ENCODE measurements at places on chromosomes 2 and 18.

DNA sequence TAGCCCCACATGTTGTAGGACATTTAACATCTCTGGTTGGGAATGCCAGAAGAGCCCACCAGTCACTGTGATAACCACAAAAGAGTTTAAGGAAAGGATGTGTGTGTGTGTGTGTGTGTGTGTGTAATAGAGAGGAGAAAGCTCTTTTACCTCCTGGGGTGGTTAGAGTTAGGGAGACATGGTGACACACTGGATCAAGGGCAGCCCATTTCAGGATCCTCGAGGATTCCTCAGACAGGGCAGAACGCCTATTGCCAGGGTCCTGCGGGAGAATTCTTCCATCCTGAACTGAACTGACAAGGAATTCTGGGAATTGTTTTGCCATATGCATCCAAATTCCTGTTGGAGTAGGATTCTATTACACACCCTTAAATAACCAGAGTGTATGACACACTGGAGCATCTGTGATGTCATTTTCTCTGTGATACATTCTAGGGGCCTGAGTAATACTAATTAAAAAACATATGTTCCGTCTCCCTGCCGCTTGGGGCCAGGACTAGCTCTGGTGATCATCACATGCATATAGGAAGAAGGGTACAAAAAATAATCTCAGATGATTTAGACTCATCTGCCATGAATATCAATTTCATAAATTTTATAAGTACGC lies 156.4 kb upstream of the MMADHC start:
- no peak for DNase-seq

DNA sequence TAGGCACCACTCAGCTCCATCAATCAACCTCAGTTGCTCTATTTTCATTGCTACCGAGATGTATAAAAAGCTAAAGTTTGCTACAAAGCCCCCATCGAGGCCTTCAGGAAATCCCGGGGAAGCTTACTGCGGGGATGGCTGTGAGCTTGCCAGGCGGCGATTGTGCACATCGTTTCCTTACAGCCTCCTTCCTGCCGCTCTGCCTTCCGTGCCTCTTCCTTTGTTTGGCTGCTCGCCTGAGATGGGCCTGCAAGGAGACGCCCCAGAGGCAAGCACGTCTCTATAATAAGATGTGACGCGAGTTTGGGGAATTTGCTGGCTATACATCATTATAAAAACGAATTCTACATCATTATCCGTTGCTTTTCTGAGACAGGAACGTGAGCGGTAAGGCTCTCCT lies 41.6 kb downstream of the DHRS9 start:
- DNase-seq: no peak

DNA sequence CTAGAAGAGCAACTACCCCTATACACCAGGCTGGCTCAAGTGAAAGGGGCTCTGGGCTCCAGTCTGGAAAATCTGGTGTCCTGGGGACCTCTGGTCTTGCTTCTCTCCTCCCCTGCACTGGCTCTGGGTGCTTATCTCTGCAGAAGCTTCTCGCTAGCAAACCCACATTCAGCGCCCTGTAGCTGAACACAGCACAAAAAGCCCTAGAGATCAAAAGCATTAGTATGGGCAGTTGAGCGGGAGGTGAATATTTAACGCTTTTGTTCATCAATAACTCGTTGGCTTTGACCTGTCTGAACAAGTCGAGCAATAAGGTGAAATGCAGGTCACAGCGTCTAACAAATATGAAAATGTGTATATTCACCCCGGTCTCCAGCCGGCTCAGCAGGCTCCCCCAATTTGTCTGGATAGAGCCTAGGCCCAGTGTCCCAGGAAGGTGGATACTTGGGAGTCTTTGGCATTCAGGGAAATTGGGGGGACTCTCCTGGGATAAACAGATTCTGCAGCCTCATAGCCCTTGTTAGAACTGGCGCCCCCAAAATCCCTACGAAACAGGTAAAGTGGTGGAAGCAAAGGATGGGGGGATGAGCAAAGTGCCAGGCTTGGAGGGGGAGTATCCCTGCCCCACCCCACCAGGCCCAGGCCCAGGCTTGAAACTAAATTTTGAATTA lies 2.5 kb upstream of the HOXD4 start:
- DNase-seq: no peak

GRCh38 chr2:44285174-44285573 lies 9.9 kb downstream of the SLC3A1 start:
- no peak for DNase-seq

DNA sequence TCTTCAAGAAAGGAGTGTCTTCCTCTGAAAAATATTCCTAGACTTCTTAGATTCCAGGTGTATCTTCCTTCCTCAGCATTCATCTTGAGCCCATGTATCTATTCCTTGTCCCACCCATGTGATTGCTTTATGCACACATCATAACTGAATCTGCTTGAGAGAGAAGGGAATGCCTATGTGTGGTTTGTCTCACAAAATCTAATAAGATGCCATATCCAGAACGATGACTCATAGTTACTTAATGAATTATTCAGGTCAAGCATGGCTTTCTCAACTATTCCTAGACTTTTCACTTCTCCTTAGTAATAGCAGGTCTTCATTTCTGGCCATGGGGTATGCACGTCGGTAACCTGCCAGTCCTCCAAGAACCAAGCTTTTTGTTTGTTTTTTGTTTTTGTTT lies 121.8 kb downstream of the SETBP1 start:
- no peak for DNase-seq
